Activated CD8-positive, alpha-beta T cell treated with anti-CD3 and anti-CD28 coated beads, Interleukin-2, amount 10 ng/mL, durations not matched to agents 7 days and 5 days (primary cell): ENCODE measurements at places on chromosomes 6 and 20.

DNA sequence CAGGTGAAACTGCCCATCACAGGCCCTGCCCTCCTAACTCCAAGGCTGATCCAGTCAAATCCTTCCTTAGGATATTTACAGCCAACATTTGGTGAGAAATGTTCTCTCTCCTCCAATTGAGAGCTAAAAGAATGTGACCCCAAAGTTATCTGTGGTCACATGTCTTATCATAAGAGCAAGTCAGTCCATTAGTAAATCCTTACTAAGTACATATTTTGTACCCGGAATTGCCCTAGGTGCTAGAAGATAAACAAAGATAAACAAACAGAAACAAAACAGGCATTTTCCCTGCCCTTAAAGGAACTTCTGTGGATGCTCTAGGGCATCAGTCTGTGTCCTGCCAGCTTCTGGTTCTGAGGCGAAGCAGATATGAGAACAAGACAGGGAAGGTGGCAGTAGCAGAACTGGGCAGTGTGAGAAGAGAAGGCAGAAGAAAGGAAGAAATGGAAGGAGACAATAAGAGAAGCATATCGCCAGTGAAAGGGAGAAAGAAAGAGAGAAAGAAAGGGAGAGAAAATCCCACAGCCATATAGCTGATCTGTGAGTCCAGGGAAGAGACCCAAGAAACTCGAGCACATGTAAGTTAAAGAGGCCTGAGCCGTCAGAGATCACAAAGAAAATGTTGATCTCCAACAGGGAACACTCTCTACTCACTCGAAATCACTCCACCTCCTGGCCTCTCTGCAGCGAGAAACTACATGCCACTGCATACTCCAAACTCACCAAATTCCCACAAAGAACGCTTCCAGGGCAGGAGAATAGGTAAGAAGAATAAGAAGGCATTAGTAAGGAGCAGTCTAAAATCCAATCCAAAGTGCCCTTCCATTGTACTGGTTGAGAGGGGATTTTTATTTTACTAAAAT lies 41.7 kb downstream of the CDK5RAP1 start:
- no peak for DNase-seq

DNA sequence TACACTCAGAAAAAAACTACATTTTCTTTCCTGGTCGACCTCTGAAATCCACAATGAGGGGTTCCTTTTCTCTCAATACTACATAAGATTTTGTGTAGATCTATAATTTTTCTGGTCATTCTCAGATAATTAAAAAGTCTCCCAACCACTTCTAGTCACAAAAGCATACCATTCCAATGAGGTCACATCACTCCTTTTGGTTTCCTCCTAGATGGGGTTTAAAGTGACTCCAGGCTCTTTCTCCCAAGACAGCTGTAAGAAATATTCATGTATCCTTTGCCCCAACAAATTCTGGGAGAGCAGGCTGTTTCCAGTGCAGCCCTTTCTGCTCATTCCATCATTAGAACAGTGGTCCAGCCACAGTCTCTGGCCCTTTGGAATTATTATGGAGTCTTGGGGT lies 43.1 kb upstream of the BEND6 start:
- no peak for DNase-seq

- peak; percentile 26 for DNase-seq
Measured at GRCh38 chr6:158852312-158853071, 33.3 kb upstream of the EZR start.

GRCh38 chr20:53938739-53939138 lies 131.7 kb downstream of the BCAS1 start:
- DNase-seq, result no peak

- no peak for DNase-seq
Measured at GRCh38 chr20:55333798-55334197, 671.5 kb downstream of the CBLN4 start.
